ENCODE measurements at places on chromosomes 3 and 15.
A peak's percentile ranks its signal among the peaks of the same experiment; 100 is the strongest.

- DNase-seq: no peak
Observed at GRCh38 chr15:99565049-99565298, 810 bp upstream of the MEF2A start.

- DNase-seq: no peak
Observed at GRCh38 chr3:110575702-110576101, 495.9 kb upstream of the NECTIN3 start.

GRCh38 chr3:1883534-1883933, 215.1 kb upstream of the CNTN4 start:
- no peak for DNase-seq

DNA sequence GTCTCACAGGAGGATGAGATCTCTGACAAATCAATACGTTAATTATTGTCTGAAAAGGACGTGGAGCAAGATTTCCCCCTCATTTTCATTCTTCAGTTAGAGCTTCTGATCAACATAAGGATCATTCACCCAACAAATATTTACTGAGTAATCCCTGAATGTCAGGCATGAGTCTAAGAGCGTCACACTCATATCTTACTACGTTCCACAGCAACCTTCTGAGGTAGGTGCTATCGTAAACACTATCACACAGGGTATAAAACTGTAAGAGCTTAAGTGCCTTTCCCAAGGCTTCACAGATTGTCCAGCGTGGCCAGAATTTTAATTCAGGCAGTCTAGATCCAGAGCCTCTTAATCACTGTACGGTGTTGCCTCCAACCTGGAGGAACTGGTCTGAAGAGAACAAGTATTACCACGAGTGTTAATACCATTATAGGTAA, 10.6 kb upstream of the TM4SF1 start:
- DNase-seq: no peak

DNA sequence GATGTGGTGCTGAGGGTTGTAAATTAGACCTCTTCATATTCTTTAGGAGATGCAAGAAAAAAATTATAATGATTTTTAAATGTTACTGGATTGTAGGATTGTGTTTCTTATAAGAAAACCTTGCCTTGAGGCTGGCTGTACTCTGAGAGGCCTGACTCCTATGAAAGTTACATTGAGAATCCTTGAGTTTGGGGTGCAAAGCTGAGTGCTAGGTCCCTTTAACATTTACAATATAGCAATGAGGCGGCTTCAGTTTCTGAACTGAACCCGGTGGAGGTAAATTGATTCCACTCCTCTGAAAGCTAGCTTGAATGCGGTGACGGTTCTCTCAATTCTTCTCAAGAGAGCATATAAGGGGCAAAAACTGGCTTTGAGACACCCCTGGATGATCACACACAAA, at the start of gene TMPRSS7:
TMPRSS7 (plus strand) TSS at position 301 of the 400 bp plus-strand sequence. CDS start 110 bp downstream, outside the sequence.
- DNase-seq: no peak

- DNase-seq: no peak
Observed at GRCh38 chr3:168973897-168974296, 689.6 kb downstream of the MECOM start.

DNA sequence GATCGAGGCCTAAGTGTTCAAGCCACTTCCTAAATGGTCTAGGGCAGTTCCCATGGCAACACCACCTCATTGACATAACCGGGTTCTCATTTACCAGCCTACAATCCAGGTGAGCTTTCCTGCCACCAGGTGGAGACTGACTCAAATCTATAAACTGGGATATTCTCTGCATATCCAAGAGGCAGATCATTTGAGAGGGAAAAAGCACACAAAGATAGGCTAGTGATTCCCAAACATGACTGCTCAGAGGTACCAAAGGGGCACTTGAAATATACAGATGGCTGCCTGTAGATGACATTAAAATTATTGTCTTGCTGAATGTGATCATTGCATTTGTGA, 141.3 kb upstream of the PROK2 start:
- peak; percentile 82 for DNase-seq

GRCh38 chr3:99681512-99681911, 43.1 kb downstream of the COL8A1 start:
- no peak for DNase-seq

- no peak for DNase-seq
Observed at GRCh38 chr3:168001244-168001643, 94.5 kb downstream of the GOLIM4 start.

- DNase-seq: peak; percentile 62
Observed at GRCh38 chr15:92082006-92082843, 228.7 kb downstream of the SLCO3A1 start.

DNA sequence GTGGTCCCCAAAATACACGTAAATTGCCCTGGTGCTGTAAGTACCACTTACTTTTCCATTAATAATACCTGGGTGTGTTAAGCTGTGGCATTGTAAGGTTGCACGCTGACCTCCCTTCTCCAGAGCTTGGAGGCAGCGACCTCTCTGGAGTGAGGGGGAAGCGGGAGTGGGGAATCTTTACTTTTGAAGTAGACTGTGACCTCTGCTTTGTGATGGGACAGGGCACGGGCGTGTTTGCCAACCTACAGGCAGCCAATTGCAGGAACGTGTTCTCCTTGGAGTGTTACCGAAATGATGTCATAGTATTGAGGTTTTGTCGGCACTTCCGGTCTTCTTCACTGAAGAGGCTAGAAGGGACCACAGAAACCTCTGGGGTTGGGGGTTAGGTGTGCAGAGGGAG, 227.3 kb upstream of the C2CD4B start:
- no peak for DNase-seq

DNA sequence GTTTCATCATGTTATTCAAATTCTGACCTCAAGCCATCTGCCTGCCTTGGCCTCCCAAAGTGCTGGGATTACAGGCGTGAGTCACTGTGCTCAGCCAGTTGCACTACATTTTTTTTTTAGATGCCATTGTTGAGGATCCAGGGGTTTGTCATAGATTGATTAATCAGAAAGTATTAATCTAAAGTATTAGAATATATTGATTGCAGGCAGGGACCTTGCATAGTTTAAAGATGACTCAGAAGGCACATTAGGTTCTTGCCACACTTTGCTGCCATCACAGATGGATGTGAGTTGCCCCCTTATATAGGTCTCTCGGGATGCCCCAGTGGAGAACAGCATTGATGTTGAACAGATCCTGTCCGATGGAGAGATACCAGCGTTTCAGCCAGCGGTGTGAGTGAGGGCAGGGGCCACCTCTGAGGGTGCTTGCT, 41.1 kb downstream of the IGF1R start:
- no peak for DNase-seq

DNA sequence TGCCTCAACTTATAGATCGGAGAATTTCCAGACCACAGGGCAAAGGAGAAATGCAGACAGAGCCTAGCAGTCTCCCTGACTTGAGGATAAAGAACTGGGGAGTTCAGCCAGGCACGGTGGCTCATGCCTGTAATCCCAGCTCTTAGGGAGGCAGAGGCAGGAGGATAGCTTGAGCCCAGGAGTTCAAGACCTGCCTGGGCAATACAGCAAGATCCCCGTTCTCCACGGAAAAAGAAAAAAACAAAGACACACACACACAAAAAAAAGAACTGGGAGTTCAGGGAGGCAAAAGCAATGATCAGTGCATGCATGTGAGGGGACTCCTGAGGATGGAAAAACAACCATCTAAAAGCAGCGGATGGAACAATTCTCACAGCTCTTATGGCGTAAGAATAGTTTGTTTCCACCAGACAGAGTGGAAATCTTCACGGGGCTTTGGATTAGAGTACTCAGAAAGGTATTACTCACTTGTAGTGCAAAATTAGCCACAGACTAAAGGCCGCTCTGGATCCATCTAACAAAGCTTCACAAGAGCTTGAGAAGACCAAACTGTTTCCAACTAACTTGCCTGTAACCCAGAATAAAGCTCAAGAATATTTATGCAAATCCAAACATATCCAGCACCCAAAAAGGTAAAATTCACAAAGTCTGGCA, 16.3 kb downstream of the SEC11A start:
- no peak for DNase-seq

GRCh38 chr3:11691767-11692531, 48.2 kb upstream of the VGLL4 start:
- no peak for DNase-seq

DNA sequence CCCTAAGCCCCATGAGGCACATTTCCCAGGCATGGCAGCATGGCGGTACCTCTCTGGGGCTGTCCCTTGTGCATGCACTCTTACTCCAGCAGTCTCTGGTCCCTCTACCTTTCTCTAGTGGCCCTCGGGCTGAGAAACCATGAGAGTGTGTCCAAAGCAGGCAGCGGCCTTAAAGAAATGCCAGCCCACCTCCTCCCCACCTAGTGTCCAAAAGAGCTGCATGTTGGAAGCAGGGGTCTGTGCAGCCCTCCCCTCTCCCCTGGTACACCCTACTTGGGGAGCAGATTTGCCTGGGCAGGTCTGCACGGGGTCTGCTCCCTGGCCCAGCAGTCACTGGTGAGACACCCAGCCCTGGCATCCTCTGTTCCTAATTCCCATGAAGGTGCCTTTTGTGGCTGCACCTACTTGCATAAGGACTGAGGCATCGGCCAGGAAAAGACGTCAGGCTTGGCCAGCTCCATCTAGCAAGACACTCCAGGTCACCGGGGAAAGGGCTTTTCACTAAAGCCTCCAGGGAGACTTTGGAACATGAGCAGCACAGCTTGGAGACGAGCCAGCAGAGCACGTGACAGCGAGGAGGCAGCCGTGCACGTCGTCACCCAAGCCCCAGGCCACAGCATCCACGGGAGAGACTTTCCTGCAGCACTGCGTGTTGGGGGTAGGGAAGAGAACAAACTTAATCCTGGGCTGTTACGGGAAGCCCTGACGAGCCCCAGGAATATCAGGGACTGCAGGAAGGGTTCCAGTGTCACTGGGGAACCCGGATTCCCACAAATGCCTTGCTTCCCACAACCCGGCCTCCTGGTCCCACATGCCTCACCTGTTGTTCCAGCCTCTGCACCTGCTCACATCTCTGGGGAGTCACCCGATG, 38.8 kb downstream of the TM2D3 start:
- DNase-seq: peak; percentile 73

DNA sequence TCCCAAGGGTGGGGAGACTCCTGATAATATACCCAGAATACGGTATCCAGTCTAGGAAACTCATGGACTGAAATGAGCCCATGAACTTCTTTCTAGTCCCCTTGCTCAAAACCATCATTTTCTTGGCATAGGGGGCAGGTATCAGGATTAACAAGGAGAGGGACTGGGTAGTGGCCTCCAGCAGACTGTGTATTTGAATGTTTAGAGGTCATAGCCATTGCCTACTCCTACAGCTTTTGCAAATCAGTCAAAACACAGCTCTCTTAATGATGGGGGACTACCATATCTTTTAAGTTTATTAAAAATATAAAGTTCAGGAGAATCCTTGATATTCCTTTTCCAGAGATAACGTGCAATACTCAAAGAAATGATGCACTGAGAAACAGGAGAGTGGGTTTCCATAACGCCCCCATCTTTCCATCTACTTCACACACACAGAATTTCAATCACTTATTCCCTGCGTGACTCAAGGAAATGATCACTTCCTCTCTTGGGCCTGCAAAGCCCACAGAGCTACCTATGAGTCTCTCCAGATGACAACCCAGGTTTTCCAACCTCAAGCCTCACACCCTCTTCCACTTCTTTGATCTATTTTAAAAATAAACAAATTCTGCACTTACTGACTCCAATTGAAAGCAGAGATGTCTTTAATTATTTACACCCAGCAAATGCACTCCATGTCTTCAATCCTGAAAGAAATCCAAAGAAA, 584.0 kb upstream of the LMCD1 start:
- no peak for DNase-seq

DNA sequence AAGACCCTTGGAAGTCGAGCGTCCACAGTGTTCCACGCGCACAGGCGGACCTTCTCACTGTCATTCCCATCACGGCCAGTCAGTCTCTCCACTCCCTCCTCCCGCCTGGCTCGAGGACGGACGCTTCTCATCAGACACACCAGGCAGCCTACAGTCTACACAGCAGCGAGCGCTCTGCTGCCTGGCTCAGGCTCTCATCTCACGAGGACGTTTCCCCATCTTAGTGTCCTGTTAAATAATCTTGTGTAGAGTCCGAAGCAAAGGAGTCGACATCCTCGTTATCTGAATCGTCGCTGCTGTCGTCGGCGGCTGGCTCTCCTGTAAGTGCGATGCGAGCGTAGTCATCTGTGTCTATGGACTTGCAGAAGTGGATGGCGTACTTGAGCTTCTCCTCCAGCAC, 12.4 kb upstream of the OCA2 start:
- DNase-seq: no peak

GRCh38 chr3:112365035-112365434, 32.1 kb downstream of the CD200 start:
- no peak for DNase-seq

- DNase-seq: no peak
Observed at GRCh38 chr3:195551381-195551978, 8.4 kb upstream of the PPP1R2 start.

GRCh38 chr3:169624533-169624972, 39.0 kb downstream of the MECOM start:
- DNase-seq: no peak

- DNase-seq: no peak
Observed at GRCh38 chr15:52540374-52541012, 11.8 kb upstream of the MYO5A start.

DNA sequence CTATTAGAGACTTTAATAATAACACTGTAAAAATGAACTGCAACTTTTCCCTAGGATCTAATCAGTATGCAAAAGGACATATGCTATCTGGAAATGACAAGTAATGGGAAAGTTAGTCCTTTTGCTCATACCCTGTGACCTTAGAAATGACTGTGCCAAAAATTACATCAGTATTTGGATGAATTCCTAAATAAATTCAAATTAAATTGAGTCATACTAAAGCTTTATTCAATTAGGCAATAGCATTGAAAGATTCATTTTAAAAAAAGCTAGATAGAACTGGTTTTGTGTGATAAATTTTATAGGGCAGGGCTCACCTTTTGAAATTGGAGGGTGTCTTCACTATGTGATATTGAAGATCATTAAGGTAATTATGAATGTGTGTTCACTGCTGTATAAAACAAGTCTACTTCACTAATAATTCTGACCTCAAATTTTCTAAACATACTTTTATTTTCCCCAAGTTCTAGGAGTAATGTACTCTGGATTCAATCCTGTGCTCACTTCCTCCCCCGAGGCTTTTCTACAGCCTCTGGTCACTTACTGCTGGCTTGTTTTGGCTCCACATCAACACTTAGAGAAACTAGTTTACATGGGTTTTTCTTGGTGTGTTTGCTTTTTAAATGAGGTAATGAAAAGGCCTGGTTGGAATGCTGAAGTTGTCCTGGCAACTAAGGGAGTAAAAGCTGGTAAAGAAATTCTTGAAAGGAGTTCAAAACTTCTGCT, 44.4 kb upstream of the SPTSSB start:
- peak; percentile 13 for DNase-seq

GRCh38 chr3:115239717-115240116, 92.6 kb upstream of the ZBTB20 start:
- peak; percentile 77 for DNase-seq

DNA sequence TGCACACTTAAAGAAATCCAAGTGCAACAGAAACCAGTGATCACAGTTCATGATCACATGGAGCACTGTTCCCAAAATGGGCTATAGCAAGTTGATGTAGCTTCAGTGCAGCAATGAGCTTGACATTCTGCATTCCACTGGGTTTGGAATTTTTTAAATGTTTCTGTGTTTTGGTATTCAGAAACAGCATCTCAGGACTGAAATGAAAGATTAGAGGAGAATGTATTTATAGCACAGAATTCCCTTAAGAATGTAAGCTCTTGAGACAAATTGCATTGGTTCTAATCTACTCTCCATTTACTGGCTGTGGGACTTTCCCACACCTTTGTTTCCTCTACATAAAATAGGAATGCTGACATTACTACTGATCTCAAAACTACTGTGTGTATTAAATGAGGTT, 162.7 kb downstream of the FGF12 start:
- no peak for DNase-seq

- no peak for DNase-seq
Observed at GRCh38 chr3:19947549-19948225, 790 bp downstream of the RAB5A start.

- DNase-seq: no peak
Observed at GRCh38 chr3:30775040-30775439, 119.4 kb downstream of the GADL1 start.

Data from COR-L47 (cell line).